ENCODE measurements at places on chromosomes 12 and 14. TPM values are rescaled to one million over a fixed set of nuclear protein-coding genes. Genes with fewer than 3 reads are reported as not detected.

CDH24 gene
- total RNA-seq: 2.5 TPM

PLEKHG7 gene
- not detected for total RNA-seq

TMPRSS12 gene
- total RNA-seq: not detected

B3GNT4 gene
- 2.1 TPM for total RNA-seq

LYZ gene
- 0.40 TPM for total RNA-seq

ZDHHC22 gene
- not detected for total RNA-seq

RAD51B gene
- 25.5 TPM for total RNA-seq

SOAT2 gene
- total RNA-seq: 0.73 TPM

TPPP2 gene
- not detected for total RNA-seq

POTEG gene
- total RNA-seq: not detected

KRT2 gene
- not detected for total RNA-seq

OR4K1 gene
- not detected for total RNA-seq

NYNRIN gene
- 0.26 TPM for total RNA-seq

ACAD10 gene
- total RNA-seq: 31.4 TPM

INHBC gene
- not detected for total RNA-seq

TAS2R30 gene
- total RNA-seq: 2.4 TPM

LBHD2 gene
- not detected for total RNA-seq

CPNE6 gene
- total RNA-seq: not detected
